Left renal pelvis (tissue), 4 donors: ENCODE measurements at places on chromosomes 7 and 10. TPM values are rescaled to one million over a fixed set of nuclear protein-coding genes. Genes with fewer than 3 reads are reported as not detected.

The C10orf67 gene
- polyA plus RNA-seq: 0.25 TPM

The ITPRID1 gene
- 0.11 TPM for polyA plus RNA-seq

The MACC1 gene
- polyA plus RNA-seq: 0.15 TPM

The MKI67 gene
- 51.6 TPM for polyA plus RNA-seq

The ERLIN1 gene
- polyA plus RNA-seq: 56.9 TPM

The VSTM4 gene
- 15.7 TPM for polyA plus RNA-seq

The GJC3 gene
- 1.3 TPM for polyA plus RNA-seq

The RARRES2 gene
- polyA plus RNA-seq: 46.9 TPM

The OR2A42 gene
- 2.0 TPM for polyA plus RNA-seq

The RADIL gene
- 3.3 TPM for polyA plus RNA-seq

The CCL24 gene
- polyA plus RNA-seq: 0.29 TPM

The ASAH2B gene
- polyA plus RNA-seq: 10.8 TPM

The NYAP1 gene
- 1.6 TPM for polyA plus RNA-seq
